ENCODE measurements at places on chromosomes 2 and 18.

GRCh38 chr2:48902521-48902920 is 147.0 kb upstream of the LHCGR start:
- DNase-seq, result no peak

DNA sequence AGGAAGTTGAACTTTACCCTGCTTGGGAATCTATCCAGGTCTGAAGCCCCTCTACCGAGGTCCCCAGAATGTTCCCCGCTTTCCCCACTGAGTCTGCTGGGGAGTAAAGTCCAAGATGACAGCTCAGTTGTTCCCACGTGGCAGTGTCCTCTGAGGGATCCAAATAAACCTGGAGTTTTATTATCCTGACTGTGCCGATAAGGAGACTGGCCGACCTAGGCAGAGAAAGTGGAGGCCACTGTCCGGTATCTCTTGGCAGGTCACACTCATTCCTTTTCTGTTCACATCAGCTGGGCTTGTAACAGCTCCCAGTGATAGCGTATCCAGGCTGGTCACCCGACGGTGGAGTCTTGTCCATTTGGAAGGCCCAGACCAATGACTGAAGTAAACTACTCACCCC is 27.5 kb upstream of the C18orf32 start:
- DNase-seq, result no peak

GRCh38 chr2:24199968-24200590 is 25.2 kb downstream of the FAM228A start:
- DNase-seq, result no peak

DNA sequence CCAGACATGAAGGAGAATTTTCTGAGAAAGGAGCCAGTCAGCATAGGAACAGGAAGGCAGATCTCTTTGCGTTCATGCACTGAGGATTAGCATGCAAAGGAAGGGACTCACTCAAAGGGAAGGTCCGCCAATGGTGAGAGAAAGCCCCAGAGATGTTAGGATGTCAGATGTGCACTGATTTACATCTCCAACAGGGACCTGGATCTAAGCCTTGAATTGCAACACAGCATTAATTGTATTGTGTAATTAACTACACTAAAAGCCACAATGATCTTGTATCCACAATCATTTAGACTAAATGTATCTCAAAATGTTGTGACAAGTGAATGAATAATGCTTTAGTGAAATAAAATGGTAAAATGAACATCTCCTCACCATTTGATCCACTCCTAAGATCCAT is 4.2 kb downstream of the SERPINB5 start:
- DNase-seq, result no peak

- DNase-seq, result no peak
Measured at GRCh38 chr2:67313536-67313935, 83.6 kb upstream of the ETAA1 start.

GRCh38 chr2:131577812-131578211 is 50.1 kb downstream of the CCDC74A start:
- DNase-seq, result no peak

DNA sequence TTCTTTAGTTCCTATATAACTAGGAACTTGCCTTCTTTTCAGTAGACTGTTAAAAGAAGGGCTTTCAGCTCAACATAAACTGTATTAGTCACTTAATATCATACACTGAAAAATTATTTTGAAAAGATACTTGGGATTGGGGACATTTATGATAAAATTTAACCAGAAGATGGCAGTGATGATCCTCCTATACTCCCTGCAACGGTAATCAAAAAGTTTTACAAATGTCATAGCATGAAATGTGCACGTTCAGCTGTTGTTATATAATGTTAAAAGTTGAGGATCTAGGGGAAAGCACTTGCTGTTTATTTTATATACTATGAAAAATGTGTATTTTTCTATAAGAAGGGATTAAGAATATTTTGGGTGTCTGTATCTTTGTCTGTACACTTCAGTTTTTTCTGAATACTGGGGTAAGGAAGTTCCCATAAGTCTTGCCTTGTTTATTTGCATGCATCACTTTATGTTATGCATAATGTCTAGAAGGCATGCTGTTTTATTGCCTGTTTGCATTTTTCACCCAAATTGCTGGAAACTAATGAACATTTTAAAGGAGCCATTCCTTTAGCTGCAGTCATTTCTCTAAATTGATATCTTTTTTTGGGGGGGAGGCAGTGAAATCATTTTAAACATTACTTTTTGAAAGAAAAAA is 19.0 kb downstream of the DYNC1I2 start:
- no peak for DNase-seq

DNA sequence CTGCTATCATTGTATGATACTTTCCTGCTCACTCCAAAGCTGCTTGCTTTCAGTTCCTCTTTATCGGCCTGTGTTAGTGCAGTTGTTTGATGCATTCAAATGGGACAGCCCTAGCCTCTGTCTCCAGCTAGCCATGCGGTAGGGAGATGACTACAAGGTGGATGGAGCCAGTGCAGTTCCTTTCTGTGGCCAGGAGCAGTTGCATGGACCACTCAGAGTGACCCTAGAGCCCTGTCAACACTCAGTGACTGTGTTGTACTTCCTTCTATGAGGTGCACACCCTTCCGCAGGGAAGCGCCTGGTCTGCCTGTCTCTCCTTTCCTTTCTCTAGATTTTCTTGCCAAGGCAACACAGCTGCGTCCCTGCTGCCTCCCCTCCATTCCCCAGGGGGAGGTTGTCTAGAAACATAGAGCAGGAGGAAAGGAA is 33.8 kb downstream of the KCNS3 start:
- DNase-seq, result peak; percentile 7

GRCh38 chr2:207492461-207492860 is 37.3 kb upstream of the CREB1 start:
- no peak for DNase-seq

DNA sequence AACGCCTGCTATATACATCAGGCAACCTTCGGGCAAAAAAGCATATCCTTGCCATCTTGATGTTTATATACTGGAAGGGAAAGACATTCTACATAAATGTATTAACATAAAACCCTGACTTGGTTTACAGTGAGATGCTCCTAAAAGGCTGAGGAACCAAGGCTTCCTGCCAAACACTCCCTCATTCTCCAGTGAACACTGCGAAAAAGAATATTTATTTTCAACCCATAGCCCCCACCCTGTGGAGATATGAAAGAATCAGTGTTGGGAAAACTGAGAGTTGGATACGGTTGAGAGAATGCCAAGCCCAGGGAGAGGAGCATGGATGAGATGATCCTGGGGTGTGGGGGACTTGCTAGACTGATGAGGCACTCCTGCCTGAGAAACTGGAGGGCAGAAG is 94.9 kb downstream of the PIEZO2 start:
- DNase-seq, result no peak

- DNase-seq, result no peak
Measured at GRCh38 chr2:213476641-213477040, 192.4 kb downstream of the SPAG16 start.

- no peak for DNase-seq
Measured at GRCh38 chr2:69178756-69179155, 165.8 kb downstream of the ANTXR1 start.

GRCh38 chr2:19070886-19071285 is 287.5 kb downstream of the OSR1 start:
- DNase-seq, result no peak

GRCh38 chr2:82301506-82301905 is 1997.0 kb upstream of the LRRTM1 start:
- no peak for DNase-seq

GRCh38 chr2:227054006-227054405 is 110.0 kb downstream of the COL4A4 start:
- DNase-seq, result no peak

DNA sequence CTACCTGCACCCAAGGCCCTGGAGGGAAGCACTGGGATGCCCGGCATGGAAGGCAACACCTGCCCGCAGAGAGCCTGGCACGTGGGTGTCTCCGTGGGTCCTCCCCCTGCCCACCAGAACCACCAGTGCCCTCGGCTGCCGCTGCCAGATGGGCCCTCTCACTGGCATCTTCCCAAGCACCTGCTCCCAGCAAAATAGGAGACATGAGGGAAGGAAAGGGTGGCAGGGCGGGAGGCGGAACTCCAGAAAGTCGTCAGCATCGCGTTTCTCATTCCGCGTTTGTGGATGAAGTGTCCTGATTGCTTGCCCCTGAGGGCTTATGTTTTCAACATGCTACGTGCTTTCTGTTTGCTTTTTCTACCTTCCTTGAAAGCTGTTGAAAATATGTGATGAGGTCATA is 8.8 kb upstream of the SNTG2 start:
- DNase-seq, result no peak

DNA sequence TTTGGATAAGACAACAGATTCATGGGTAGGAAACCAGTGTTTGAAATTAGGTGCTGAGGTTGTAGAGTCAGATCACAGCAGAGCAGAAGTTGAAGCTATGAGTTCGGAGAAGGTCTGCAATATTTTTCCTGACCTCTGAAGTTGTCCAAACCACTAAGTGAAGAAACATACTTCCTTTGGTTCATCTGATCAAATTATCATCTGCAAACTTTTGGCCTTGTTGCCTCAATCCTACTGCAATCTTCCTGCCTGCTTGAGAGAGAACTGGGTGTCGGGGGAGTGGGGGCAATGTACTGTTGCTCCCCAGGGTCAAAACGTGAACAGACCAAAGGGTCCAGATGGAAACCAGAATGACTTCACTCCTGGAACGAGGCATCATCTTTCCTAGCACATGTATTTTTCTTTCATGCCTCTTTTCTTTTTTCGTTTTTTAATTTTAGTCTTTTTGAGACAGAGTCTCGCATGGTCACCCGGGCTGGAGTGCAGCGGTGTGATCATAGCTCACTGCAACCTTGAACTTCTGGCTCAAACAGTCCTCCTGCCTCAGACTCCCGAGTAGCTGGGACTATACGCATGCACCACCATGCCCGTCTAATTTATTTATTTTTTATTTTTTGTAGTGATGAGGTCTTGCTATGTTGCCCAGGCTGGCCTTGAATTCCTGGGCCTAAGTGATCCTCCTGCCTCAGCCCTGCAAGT is 42.7 kb downstream of the RAB31 start:
- no peak for DNase-seq

- DNase-seq, result no peak
Measured at GRCh38 chr2:64943387-64944150, 45.6 kb upstream of the SLC1A4 start.

DNA sequence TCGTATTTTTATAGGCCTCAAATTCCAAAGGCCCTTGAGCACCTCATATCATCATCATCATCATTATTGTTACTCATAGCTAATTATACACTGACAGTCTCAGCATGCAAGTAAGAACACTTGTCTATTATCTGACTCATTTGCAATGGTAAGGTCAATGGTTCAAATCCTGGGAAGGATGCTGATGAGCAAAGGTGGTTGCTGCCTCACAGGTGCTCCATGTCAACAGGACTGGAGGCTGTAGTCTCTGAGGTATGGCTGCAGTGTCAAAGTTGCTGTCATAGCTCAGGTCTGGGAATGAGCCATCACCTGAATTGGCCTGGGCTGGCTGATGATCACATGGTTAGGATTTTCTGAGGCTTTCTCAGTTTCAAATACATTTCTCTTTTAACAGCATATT is 379.3 kb downstream of the BCL11A start:
- no peak for DNase-seq

GRCh38 chr2:211439011-211439410 is 882.6 kb downstream of the CPS1 start:
- no peak for DNase-seq

- DNase-seq, result no peak
Measured at GRCh38 chr2:156309167-156309566, 23.4 kb downstream of the NR4A2 start.

Measured in thyroid gland (tissue), 4 donors.